ENCODE measurements at places on chromosomes 4 and X.
A peak's percentile ranks its signal among the peaks of the same experiment; 100 is the strongest.

- no peak for DNase-seq
These were observed 180.4 kb downstream of the SPATA18 start for GRCh38 chr4:52231526-52231925.

- no peak for DNase-seq
These were observed 53.0 kb downstream of the ZFX start for GRCh38 chrX:24202465-24203031.

- no peak for DNase-seq
These were observed 20.6 kb upstream of the CLDN24 start for GRCh38 chr4:183342541-183343533.

GRCh38 chr4:64780664-64781063 lies 371.4 kb upstream of the TECRL start:
- no peak for DNase-seq

DNA sequence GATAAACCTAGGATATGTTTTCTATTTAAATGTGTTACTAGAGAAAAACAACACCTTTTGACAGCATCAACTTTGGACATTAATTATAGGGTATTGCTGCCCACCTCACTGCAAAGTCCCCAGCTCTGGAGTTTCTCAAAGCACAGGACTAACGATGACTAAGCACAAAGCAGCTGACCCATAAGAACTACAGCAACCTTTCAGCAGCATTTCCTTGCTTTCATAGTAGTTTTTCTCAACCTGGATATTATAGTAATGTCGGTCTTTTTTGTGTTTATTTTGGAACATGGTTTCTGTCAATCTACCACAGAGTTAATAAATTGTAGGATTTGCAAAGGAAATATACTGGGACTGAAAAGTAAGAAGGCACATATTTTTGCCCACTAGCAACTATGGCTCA lies 21.5 kb downstream of the HHIP start:
- DNase-seq, result no peak

GRCh38 chrX:130005089-130005807 lies 22.8 kb downstream of the BCORL1 start:
- no peak for DNase-seq

DNA sequence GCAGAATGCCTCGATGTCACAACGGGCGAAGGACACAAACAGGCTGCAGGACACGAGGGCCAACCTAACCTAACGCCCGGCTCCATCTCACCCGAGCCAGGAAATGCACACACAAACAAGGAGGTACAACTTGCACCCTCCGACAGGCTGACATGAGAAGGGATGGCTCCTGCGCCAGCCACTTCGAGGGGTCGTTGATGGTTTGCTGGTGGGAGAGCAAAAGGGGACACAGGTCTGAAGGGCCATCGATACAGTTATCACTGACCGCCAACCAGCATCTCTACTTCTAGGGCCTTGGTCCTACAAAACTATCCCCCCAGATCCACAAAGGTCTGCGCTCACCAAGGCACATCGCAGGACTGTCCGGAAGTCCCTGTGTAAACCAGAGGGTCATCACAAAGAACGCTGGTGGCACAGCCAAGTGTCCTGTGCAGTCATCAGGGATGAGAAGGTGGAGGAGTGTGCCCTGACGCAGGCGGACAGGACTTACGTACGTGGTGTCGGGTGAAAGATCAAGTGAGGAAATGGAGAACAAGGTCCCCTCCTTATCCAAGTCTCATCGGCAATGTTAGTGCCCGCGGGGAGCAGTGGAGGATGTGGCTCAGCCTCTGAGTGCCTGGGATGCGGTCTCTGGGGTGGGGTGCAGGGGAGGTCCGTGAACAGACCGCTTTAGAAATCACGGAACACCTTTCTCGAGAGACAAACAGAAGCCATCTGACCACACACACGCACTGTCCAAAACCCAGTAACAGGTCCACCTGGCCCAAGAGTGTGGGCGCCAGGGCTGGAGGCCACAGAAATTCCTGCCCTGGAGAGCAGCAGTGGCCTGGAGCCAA lies 7.0 kb downstream of the MXD4 start:
- peak; percentile 62 for DNase-seq

- DNase-seq, result no peak
These were observed 134.0 kb upstream of the ANXA3 start for GRCh38 chr4:78417603-78418002.

DNA sequence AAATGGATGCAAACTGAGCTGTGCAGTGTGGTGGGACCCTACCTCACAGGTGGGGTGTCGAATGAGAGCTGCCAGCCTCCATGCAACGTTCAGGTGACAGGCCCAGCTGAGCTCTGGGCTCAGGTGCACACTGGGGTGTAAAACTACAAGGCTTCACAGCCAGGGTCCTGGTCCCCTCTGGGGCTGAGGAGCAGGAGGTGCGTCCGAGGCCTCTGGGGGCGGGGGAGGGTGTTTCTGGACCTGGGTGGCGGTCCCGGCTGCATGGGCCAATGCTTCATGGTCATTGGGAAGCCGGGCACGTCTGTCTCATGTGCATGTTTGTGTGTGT lies 26.5 kb upstream of the SORCS2 start:
- DNase-seq, result peak; percentile 32

GRCh38 chr4:8739317-8739716 lies 132.3 kb downstream of the HMX1 start:
- DNase-seq, result no peak

GRCh38 chr4:40405193-40405592 lies 70.1 kb downstream of the CHRNA9 start:
- DNase-seq, result no peak

All from tibial artery (tissue), 4 donors.